ENCODE measurements at places on chromosomes 5 and 9.
A peak's percentile ranks its signal among the peaks of the same experiment; 100 is the strongest.

DNA sequence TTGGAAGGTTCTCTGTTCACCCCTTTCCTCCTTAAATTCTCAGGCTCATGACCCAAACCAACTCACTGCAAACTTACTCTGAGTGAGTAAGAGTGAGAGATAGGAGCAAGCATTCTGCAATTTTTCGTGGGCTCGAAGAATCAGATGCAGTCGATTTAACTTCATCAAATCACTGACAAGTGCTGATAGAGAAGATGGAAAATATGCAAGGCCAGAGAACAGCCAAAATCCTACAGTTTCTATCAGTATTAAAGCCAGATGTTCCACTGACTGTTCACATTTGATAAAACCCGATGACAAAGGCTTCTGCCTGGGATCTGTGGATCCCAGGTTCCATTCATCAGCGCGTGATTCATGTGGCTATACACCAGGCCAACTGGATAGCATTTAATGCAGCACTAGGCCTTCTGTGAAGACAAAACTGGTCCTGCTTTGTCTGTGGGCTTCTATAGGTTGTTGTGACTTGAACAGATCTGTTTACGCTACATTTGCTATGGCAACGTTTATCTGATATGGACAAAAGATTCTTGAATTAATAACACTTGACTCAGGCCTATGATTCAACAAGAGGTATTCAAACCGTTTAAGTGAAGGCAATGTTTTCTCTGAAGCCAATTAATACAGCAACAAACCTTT lies 251.2 kb downstream of the NFIB start:
- no peak for DNase-seq

GRCh38 chr5:119275601-119276173 lies 80.1 kb upstream of the TNFAIP8 start:
- DNase-seq: no peak

GRCh38 chr9:16824545-16825330 lies 45.7 kb downstream of the BNC2 start:
- no peak for DNase-seq

DNA sequence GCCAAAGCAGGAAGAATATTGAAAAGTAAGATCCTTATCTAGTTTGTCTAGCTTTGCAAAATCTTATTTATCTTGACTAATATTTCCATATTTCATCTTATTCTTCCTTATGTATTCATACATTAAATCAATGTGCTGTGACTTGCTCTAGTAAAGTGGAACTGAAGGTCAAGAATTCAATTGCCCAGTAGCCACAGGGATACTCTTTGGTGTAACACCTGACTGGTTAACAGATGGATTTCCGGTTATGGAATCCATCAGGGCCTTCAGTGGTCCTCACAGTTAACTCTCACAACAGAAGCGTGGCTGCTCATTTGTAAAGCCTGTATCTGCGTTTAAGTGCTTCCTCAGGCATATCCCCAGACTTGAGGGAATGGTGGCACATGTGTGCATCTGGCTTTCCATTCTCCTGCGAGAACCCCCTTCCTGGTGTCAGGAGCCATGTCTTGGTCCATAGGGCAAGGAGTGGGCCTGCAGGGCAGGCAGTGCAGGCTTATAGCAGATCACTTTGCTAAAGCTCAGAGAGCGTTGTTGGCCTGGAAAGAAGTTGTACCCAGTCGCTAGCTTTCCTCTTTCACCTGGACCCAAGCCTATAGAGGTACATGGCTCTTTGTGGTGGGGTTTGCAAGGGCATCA lies 99.2 kb downstream of the HSPA4 start:
- DNase-seq: no peak

DNA sequence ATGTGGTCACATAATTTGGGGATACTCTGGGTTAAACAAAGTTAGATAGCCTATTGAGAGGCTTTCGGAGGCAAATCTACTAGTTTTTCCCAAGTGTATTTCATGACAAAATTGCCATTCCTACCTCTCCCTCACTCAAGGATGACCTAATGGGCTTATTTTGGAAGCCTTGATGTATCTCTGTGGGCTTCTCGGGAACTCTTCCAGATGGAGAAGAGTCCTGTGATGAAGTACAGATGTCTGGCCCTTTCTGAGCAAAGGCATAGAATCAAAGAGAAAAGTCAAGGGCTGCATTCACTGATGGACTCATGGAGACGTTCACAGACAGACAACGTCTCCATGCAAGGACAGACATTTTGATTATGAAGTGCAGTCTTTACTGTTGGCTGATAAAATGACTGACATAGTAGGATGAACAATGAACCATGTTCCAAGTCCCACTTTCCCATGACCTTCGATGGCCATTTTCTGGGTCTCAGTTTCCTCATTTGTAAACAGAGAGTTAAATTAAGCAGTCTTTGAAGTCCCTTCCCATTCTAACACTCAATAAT lies 347.2 kb upstream of the CD180 start:
- no peak for DNase-seq

GRCh38 chr9:70746316-70746715 lies 331.9 kb upstream of the KLF9 start:
- peak; percentile 42 for DNase-seq

- DNase-seq: no peak
These were observed 48.5 kb downstream of the GARNL3 start for GRCh38 chr9:127313042-127313560.

DNA sequence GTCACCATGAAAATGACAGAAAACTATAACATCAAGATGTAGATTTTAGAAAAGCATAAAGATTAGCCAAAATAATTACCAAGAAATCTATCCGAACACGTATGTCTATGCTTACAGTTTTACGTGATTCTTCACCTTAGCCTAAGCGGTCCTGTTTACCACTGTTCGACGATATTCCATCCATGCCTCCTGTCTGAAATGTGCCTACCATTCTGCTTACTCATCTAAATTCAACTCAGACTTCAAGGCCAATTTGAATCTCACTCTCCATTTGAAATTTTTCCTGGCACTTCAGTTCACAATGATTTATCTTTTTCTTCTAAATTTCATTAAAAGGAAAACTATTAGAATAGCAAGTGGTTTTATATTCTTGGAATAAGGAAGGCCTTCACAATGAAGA lies 15.4 kb downstream of the ZDHHC21 start:
- no peak for DNase-seq
